Gastroesophageal sphincter (tissue), 4 donors: ENCODE measurements at places on chromosomes 6 and 20.

DNA sequence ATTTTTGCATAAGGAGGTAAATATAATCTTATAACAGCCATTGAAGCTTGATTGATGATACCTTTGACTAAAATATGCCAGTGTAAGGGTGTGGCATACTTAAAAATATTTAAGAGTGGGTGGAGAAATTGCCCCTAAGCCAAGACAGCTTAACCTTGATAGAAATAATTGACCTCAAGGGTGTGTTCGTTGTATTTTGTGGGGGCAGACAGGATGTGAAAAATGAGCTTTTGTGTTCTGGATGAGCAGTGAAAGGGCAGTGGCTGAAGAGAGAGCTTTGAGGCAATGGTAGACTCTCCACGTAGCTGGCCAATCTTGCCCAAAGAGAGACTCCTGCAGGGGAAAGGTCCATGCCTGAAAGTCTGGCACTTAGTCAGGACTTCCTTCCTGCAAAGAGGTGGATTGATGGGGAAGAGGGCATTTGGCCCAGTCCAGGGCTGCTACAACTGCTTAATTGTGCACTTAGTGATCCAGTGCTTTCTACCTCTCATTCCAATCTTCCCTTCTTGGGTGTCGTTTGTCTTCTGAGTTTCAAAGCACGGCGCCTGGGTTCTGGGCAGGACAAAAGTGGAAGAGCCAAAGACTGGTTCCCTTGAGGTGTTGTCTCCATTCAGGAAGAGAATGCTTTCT lies 15.6 kb upstream of the CD109 start:
- H3K4me3 ChIP-seq: no peak overlapping the region
- no peaks in the 10 kb centered on the region for H3K36me3 ChIP-seq
- no peak overlapping the region for H3K27ac ChIP-seq
- peaks cover 4% of the 10 kb centered on the region for H3K4me1 ChIP-seq

- no peaks in the 10 kb centered on the region for H3K4me1 ChIP-seq
- ATAC-seq: no peak
- H3K36me3 ChIP-seq: no peaks in the 10 kb centered on the region
Measured at GRCh38 chr6:149480502-149481280, 4.1 kb downstream of the ZC3H12D start.

- no peak overlapping the region for H3K27ac ChIP-seq
- H3K27me3 ChIP-seq: no peaks in the 10 kb centered on the region
- no peaks in the 10 kb centered on the region for H3K36me3 ChIP-seq
- no peak overlapping the region for H3K4me3 ChIP-seq
- ATAC-seq: no peak
- H3K4me1 ChIP-seq: no peaks in the 10 kb centered on the region
Measured at GRCh38 chr6:25442898-25443297, 163.7 kb downstream of the CARMIL1 start.

GRCh38 chr6:133948472-133948871 lies 4.6 kb upstream of the TBPL1 start:
- H3K4me3 ChIP-seq: no peak overlapping the region
- H3K36me3 ChIP-seq: no peaks in the 10 kb centered on the region
- peaks cover 4% of the 10 kb centered on the region for H3K27me3 ChIP-seq
- H3K27ac ChIP-seq: no peak overlapping the region
- ATAC-seq: no peak
- peaks cover 3% of the 10 kb centered on the region for H3K4me1 ChIP-seq

- no peak overlapping the region for H3K27ac ChIP-seq
- no peaks in the 10 kb centered on the region for H3K4me1 ChIP-seq
- no peaks in the 10 kb centered on the region for H3K36me3 ChIP-seq
- ATAC-seq: no peak
- H3K27me3 ChIP-seq: peaks cover 8% of the 10 kb centered on the region
Measured at GRCh38 chr20:40361916-40362315, 327.1 kb downstream of the MAFB start.

DNA sequence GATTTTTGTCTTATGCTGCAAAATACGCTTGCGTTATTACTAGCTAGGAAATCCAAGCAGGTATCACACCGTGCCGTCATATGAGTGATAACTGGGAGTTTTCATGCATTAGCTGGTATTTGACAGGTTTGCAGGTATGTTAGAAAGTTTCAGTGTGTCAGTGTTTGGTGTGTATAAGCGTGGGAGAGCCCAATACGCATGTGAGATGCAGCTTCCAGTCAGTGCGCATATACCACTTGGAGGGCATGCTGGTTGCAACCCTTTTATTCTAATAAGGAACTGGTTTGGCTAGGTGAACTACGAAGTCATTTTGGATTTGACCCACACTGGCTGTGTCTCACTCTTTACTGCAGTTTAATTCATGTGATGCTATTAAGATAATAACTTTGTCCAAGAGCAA lies 35.1 kb downstream of the JARID2 start:
- no peaks in the 10 kb centered on the region for H3K36me3 ChIP-seq
- no peaks in the 10 kb centered on the region for H3K27me3 ChIP-seq
- no peak overlapping the region for H3K4me3 ChIP-seq

DNA sequence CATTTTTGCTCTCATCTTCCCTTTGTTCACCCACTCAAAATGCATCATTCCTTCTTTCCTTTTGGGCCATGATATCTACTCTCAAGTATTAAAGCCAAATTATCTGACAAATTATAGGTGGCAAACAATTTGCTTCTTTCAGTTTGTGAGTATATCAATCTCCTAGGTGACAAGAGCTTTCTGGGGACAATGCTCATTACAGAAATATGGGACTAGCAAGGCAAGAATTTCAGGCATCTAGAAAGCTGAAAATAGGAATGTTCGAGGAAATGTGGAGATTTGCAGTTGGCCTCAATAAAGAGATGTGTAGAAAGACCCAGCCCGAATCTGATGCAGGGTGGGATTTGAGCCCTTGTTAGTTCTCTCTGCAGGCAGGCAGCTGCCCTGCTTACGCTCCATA lies 71.8 kb downstream of the ALDH8A1 start:
- no peak overlapping the region for H3K27ac ChIP-seq
- H3K4me1 ChIP-seq: no peaks in the 10 kb centered on the region
- no peak for ATAC-seq
- H3K36me3 ChIP-seq: no peaks in the 10 kb centered on the region
- H3K27me3 ChIP-seq: no peaks in the 10 kb centered on the region

GRCh38 chr6:19852927-19853326 lies 15.8 kb downstream of the ID4 start:
- no peak for ATAC-seq
- no peaks in the 10 kb centered on the region for H3K27me3 ChIP-seq
- H3K4me3 ChIP-seq: no peak overlapping the region
- no peak overlapping the region for H3K27ac ChIP-seq

DNA sequence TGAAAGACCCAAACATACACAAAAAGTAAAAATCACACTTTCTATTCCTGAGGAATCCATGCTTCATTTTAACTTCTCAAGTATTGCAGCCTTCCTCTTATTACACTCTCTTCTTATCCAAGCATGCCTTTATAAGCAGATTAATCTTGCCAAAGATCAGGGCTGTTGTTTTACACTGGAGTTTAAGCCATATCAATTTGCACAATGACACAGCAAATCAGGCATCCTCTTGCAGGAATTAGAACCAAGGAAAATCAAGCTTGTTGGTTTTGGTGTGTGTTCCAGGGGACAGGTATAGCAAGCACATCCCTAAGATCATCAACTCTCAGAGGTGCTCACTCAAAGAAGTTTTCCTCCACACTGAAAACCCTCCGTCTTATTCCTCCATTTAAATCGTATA lies 69.5 kb downstream of the CYP39A1 start:
- no peak overlapping the region for H3K27ac ChIP-seq
- H3K4me3 ChIP-seq: no peak overlapping the region
- no peaks in the 10 kb centered on the region for H3K4me1 ChIP-seq
- H3K36me3 ChIP-seq: no peaks in the 10 kb centered on the region
- H3K27me3 ChIP-seq: no peaks in the 10 kb centered on the region

DNA sequence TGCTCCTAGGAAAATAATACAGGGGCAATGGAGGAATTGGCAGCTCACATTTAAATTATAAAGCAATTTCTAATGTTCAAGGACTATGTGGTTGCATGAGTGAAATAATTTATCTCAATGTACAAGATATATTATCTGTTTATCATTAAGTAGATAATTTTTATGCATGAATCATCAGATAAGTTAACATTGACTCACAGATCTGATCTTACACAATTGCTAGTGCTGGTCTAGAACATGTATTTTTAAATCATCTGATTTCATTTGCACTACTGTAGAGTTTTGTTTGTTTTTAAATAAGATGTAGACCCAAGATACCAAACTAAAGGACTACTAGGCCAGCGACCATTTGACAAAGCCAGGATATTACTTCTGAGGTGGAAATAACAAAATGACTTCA lies 199.2 kb downstream of the BMP2 start:
- no peak overlapping the region for H3K4me3 ChIP-seq
- H3K27ac ChIP-seq: no peak overlapping the region
- H3K4me1 ChIP-seq: no peaks in the 10 kb centered on the region

GRCh38 chr20:57221916-57222630 lies 44.4 kb downstream of the BMP7 start:
- H3K27me3 ChIP-seq: peaks cover 14% of the 10 kb centered on the region
- H3K4me1 ChIP-seq: peaks cover 7% of the 10 kb centered on the region
- H3K27ac ChIP-seq: no peak overlapping the region
